Activated naive CD8-positive, alpha-beta T cell treated with anti-CD3 and anti-CD28 coated beads, Interleukin-2, amount 10 ng/mL, durations not matched to agents 7 days and 5 days (primary cell): ENCODE measurements at places on chromosomes 7 and 10. TPM values are rescaled to one million over a fixed set of nuclear protein-coding genes. Genes with fewer than 3 reads are reported as not detected.

- DNase-seq = no peak
These were observed 4.7 kb upstream of the LOXL4 start for GRCh38 chr10:98272656-98273055.

DNA sequence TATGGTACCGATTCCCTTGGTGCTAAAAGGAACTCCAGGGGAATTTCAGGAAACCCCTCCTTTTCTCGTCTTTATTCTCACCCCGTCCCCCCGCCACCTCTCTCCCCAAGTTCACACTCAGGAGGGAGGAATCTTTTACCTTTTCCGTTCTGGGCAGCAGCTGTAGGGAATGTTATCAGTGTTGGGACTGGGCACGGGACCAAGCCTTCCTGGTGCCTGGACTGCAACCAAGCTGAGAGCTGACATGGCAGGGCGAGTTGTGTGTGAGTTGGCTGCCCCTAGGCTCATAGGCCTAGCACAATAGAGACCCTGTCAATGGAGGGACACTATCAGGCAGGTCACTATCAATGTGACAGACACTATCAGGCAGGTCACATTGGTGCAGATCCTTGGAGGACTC, 121.4 kb downstream of the TCF7L2 start:
- no peak for DNase-seq

DNA sequence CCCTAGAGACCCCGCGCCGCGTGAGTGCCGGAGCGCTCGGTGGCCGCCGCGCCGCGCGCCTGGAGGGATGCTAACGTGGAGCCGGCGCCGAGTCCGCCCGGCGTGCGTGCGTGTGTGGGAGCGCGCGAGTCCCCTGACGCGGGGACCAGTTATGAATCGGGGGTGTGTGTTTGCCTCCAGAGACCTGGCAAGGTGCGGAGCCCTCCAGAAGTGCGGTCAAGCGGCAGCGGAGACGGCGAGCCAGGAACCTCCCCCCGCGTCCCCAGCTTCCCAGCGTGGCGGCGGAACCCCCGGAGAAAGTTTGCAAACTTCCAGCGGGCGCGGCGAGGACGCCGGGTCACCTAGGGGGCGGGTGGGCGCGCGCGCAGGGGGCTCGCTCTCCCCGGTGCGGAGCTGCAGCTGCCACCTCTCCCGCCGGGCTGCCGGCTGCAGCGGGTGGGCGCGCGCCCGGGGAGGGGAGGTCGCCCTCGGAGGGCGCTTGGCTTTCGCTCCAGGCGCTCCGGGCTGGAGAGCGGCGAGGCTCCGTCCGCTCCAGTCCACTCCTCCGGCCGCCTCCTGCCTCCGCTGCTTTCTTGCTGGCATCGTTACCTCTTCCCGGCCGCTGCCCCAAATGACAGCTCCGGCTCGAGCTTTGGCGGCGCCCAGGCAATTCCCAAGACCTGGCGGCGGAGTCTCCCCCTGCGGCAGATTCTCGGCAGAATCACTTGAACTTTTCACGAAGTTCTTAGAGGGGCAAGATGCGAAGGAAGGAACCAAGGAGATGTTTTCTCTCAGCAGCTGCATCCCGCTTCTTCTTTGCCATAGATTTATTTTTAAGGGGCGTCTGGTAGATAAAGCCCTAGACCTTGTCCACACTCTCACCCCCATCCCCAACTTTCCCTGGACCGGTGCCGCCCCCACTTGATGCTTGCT, 2.3 kb upstream of the CREB5 start:
- peak; percentile 46 for DNase-seq

DNA sequence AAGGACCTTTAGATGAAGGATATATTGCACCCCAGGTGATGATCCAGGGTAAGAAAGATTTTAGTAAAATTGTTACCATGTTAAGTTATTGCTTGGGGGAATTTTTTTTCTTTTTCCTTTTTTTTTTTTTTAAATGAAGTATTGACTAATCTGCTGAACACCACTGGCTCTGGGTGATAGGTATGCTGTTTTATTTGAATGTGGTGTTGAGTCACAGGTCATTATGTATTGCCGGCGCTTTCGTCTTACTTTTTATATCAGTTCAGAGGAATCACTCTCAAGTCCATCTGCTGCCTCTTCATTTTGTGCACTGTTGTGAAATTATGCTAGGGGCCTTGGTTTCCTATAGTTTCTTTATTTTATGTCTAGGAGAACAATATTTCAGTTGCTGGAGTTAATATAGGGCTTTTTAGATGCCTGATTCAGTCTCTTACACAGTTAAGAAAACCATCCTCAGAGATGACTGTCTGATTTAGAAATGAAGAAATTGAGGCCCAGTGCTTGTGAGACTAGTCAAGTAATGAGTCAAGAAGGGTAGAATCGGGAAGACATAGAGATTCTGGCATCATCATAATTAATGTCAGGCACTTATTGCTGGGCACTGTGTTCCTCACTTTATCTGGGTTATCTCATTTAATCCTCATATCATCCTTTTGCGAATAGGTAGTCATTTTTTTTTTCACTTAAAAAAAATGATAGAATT, 38.7 kb downstream of the NRF1 start:
- DNase-seq = no peak

DNA sequence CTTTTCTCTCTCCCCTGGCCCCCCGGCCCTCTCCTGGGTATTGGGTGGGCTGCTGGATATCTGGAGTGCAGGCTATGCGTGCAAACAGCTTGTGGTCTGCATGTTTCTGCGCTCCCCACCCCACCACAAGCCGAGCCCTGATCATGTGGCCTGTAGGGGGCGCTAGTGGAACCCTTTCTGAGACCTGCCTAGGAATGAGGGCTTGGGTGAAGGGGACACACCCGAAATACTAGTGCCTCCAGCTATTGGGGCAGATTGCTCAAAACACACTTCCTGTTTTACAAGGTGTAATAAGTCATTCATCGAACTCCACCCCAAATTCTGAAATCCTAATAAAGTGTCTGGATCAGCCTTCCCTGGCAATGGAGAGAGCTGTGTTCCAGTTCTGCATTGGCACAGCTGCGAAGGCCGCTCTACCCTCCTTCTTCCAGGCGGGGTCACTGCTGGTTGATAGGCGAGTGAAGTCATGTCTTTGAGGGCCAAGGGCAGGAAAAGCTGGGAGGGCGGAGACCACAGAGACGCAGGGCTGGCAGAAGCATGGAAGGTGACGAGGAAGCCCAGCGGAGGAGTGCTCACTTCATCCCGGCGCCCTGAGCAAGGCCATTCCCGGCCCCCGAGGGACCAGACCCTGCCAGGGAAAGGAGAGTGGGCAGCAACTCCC, 19.8 kb upstream of the PRRT4 start:
- no peak for DNase-seq

- peak; percentile 70 for DNase-seq
These were observed 2.3 kb downstream of the KLF6 start for GRCh38 chr10:3782451-3783315.

DNA sequence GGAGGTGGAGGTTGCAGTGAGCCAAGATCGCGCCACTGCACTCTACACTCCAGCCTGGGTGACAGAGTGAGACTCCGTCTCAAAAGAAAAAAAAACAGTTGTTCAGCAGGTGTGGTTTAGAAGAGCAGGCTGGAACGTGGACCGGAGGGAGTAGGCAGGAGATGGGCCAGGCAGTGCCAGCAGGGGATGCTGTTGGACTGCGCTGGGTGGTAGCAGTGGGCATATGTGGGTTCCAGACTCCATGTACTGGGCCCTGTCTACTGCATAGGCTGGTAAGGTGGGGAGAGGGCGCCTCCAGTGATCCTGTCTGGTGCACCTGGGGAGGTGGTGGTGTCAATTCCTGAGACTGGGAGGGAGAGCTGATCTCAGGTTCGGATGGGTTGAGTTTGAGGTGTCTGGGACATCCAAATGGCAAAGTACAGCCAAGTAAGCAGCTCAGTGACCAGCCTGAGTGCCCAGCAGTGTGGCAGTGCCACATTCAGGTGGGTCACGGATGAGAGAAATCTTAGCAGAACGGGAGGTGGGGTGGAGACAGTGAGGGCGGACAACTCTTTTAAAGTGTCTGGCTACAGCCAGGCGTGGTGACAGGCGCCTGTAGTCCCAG, 25.9 kb downstream of the SFXN4 start:
- DNase-seq = peak; percentile 63

Gene WNT8B
- 0.91 TPM for total RNA-seq

Gene MYOF
- 1.9 TPM for total RNA-seq

Gene OR2A5
- not detected for total RNA-seq

Gene TSPAN12
- not detected for total RNA-seq

Gene CDH23
- total RNA-seq = 5.3 TPM

Gene GALNT17
- total RNA-seq = not detected

Gene SCIN
- total RNA-seq = 0.77 TPM
